ENCODE measurements at places on chromosomes 7 and 10.

DNA sequence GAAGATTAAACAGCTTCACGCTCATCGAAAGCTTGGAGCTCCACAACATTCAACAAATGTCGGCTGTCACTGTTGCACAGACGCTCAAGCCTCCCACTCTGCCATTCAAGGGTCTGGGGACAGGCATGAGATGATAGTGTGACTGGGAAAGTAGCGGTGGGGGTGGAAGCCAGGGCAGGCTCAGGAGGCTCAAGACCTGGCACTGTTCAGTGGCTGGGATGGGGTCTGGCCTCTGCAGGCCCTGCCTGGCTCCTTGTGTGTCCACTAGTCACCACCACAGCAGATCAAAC lies 13.5 kb upstream of the GTPBP4 start:
- DNase-seq: no peak

DNA sequence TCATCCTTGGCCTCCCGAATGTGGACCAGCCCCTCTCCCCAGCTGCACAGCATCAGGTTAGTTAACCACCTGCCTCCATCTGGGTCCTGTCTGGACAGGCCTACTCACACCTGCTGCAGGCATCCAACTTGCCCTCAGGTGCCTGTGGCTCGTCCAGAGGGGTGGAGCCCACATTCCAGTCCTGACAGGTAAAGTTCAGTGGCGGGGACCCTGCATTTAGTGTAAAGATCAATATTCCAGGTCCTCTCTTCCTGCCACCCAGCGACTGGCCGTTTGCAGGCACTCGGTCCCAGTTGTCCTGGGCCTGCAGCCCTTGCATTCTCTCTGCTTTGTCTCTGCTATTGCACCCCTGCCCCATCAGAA lies 15.0 kb downstream of the HTRA1 start:
- no peak for DNase-seq

GRCh38 chr10:58189269-58189668 lies 78.4 kb downstream of the IPMK start:
- peak; percentile 20 for DNase-seq

DNA sequence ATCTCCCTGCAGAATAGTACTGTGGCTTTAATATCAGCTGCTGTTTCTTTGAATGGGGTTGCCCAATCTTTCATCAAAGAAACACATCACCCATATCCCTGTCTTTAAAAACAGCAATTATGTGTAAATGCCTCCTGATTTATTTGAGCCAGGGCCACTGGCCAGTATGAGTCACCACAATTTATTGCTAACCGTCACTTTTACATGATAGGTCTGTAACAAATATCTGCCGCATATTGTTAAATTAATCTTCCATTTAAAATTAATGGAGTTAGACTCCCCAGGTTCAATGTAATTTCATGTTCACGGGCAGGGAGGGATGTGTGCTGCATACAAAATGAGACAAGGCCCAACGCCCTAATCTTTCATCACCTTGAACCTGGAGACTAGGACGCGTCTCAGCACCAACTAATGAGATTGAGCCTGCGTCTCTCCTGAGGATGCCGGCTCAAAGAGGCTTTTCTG lies 673.4 kb downstream of the AUTS2 start:
- DNase-seq: no peak

DNA sequence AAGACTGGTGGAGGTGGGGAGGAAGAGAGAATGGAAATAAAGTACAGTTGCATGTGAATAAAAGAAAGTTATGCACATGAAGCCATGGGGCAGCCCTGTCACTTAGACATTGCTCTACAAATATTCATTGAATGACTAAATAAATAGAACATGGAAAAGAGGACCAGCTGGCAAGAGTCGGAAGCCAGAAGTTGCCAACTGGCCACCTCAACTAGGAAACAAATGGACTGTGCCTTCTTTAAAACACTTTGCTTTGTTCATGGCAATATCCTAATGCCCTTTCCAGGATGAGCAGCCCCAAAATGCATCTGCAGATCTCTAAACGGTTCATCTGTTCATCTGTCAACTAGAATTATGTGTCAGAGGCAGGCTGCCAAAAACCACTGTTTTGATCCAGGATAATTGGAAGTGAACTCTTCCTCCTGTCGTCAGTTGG lies 157.3 kb downstream of the NOC3L start:
- DNase-seq: no peak

All from testis (tissue), 5 donors.